Cortex of kidney (tissue), 1 donor: ENCODE measurements at places on chromosomes 7 and 10.

DNA sequence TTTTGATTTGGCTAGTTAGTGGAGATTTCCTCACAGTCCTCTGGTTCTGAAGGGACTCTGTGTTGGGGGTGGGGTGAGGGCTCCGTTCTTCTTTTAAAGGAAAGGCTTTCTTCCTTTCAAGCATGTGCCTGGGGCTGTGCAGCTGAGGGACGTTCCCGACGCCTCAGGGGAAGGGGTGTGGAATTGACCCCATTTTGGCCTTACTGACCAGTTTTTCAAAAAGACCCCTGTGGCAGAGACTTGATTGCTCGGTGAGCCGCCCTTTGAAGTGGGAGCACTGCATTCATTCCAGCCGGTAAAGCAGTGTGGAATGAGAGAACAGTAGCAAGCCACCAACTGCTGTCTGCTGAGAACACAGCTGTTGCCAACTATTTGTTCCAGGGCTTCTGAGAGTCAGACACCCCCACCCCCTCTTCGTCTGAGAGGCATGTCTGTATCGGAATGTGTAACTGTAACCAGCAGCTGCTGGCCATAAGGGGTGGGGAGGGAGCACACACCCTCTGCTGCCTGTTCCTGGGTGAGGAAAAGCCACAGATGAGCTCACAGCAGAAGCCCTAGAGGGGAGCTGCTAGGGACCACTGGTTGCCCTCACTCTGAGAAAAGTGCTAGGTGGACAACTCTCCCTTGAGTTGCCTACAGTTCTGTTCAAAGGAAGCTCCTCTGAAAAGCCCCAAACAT lies 33.2 kb downstream of the WBP1L start:
- DNase-seq = no peak

DNA sequence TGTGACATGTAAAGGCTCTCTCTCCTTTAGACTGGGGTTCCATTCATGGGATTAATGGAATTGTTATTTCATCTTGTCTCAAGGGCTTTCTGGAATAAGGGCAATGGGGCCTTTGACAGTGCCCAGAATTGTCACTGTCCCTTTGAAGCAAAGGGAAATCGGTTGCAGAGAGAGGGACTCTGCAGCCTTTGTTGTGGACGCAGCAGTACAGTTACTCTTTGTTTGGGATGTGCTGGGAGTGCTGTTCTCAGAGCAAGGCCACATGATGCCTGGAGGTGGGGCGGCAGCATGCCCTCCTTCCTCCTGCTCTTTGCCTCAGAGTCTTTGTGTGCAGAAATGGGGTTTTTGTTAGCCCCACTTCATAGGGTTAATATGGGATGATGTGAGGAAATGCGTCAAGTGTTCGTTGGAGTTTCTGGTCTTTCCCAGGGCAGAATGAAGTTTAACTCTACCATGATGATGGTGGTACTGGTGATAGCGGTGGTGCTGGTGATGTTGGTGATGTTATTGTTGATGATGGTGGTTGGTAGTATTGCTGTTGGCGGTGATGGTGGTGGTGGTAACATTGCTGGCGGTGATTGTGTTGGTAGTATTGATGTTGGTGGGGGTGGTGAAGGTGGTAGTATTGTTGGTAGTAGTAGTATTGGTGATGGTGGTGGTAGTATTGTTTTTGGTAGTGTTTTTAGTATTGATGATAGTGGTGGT lies 45.3 kb downstream of the DOCK1 start:
- DNase-seq = no peak

DNA sequence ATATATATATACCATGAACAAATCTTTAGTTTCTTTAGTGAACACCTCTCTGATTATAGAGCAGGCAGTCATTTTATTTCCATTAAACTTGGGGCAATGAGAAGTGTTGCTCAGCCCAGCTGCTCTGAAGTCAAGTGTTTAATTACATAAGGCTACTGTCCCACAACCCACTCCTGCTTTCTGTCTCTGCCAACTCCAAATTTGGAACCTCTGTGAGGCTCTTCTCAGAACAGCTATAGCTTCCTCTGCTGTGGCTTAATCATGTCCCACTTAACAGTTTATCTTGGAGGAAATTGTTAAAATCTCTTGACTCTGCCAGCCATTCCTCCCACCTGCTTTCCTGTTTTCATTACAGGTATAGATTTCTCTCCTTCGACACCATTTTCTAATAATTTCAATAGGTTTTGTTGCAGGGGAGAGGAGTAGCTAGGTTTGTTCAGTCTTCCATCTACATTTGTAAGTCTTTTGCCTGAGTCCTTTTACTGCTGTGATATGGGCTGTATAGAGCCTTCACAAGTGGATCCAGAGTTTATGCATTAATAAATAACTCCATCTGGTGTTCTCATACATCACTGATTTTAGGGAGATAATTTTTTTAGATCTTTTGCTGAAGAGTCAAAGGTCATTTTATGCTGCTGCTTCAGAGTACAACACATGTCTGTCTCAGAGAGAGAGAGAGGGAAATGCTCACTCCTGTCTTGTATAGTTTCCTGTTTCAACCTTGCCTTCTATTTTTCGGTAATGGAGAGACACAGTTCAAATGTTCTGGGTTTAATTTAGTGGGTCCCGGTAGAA lies 170.4 kb downstream of the WNT2 start:
- DNase-seq = no peak

- DNase-seq = no peak
These were observed 300.6 kb downstream of the CNTNAP2 start for GRCh38 chr7:146417176-146417575.

GRCh38 chr7:7650682-7651206 lies 10.2 kb downstream of the UMAD1 start:
- DNase-seq = no peak

GRCh38 chr10:69728335-69728870 lies 73.3 kb upstream of the COL13A1 start:
- no peak for DNase-seq
